ENCODE measurements at places on chromosomes 7 and 10.

GRCh38 chr10:132715776-132716680 is 69.9 kb downstream of the NKX6-2 start:
- no peak for DNase-seq

- no peak for DNase-seq
Measured at GRCh38 chr10:82691211-82691610, 816.2 kb downstream of the NRG3 start.

DNA sequence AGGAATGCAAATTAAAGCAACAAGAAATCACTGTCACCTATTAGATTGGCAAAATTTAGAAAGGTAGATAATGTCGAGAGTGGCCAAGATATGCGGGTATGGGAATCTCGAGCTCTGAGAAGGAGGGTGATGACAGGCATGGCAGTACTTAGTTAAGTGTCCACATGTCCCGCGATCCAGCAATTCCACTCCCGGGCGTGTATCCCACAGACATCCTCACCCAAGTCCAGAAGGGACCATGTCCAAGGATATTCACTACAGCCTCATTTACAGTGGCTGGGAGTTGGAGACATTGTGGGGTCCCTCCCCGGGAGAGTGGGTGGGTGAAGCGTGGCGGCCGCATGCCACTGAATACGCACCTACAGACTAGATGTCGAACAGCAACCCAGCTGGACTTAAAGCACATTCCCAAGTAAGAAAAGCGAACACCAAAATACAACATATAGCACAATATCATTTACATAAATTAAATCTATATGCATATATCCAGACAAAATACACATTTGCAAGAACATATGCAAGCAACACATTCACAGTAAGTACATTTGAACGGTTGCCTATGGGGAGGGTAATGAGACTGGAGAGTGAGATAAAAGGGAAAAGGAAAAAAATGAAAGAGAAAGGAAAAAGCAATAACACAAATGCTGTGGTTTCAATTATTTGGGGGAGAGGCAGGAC is 9.9 kb downstream of the KCNH2 start:
- DNase-seq = no peak

- no peak for DNase-seq
Measured at GRCh38 chr10:49384268-49384953, 11.5 kb downstream of the DRGX start.

GRCh38 chr7:47253650-47254080 is 328.2 kb downstream of the TNS3 start:
- DNase-seq = no peak

GRCh38 chr7:1473864-1474512 is 14.7 kb upstream of the MICALL2 start:
- peak; percentile 85 for DNase-seq

- no peak for DNase-seq
Measured at GRCh38 chr7:80883154-80884025, 35.5 kb downstream of the SEMA3C start.

GRCh38 chr10:51156926-51157325 is 82.6 kb downstream of the PRKG1 start:
- no peak for DNase-seq

DNA sequence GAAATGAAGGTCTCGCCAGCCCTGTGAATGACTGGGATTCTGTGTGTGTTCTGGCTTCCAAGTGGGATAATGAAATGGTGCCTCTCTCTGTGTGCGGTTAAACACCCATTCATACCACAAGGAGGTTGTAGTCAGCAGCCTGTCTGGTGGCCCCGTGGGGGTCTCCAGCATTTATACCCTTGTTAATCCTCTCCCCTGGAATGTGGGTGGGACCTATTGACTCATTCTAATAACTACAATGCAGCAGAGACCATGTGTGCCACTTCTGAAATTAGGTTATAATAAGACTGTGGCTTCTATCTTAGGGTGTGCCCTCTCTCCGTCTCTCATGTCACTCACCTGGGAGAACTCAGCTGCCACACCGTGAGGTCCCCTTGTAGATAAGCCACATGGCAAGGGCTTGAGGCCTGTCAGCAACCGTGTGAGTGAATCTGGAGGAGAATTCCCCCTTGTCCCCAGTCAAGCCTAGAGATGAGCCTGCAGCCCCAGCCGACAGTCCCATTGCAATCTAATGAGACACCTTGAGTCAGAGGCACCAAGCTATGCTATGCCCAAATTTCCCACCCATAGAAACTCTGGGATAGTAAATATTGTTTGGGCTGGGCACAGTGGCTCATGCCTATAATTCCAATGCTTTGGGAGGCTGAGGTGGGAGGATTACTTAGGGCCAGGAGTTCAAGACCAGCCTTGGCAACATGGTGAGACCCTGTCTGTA is 106.8 kb downstream of the GALNT17 start:
- DNase-seq = no peak

DNA sequence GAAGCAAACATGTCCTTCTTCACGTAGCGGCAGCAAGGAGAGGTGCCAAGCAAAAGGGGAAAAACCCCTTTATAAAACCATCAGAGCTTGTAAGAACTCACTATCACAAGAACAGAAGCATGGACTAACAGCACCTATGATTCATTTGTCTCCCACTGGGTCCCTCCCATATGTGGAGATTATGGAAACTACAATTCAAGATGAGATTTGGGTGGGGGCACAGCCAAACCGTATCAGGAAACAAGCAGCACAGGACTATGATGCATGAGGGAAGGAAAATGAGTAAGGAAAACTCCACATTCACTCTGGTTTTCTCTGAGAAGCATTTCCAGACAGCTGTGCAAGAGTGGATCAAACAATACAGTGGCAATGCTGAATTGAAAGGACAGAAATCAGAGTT is 81.6 kb downstream of the RSU1 start:
- DNase-seq = no peak

GRCh38 chr10:78306358-78306757 is 272.7 kb downstream of the RPS24 start:
- no peak for DNase-seq

DNA sequence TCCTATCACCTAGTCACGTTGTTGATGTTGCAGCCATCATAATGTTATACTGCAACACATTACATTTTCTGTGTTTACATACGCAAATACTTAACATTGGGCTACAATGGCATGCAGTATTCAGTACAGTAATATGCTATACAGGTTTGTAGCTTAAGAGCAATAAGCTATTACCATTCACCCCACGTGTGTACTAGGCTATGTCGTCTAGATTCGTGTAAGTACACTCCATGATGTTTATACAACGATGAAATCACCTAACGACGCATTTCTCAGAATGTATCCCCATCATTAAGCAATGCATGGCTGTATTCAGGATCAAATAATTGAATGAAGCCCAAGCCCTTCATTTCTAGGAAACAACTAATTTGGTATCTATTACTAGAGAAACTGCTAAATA is 43.4 kb upstream of the C1GALT1 start:
- DNase-seq = no peak

GRCh38 chr7:50664937-50665336 is 99.7 kb upstream of the DDC start:
- no peak for DNase-seq

DNA sequence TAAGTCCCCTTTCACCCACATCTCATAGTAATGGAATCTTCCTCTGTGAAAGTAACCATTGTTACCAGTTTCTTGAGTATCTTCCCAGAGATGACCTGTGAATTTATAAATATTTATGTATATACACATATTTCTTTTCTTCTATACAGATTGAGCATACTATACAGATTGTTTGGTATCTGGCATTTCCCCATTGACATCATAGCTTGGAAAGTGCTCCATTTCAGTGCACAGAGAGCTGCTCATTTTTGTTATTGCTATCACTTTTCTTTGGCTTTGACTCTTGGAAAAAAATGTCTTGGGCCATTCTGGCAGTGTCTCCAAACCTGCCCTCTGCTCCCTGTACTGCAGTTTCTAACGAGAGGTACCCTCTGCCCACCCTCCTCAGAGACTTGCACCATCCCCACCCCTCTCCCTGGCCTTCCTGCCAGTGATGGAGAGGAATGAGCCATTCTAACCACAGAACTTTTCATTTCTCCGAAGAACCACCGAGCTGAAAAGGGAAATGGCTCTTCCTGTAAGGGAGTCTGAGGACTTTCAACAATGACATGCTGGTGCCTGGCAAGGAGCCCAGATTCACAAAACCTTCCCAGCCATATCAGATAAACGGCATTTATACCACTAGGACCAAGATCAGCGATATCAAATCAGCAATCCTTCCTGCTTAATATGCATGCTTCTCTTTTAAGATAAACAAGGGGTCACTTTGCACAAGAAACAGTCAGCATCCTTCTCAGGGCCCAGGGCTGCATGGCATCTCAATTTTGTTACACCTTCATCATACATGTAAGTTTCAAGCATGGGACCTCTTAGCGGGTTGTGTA is 19.7 kb upstream of the CCSER2 start:
- no peak for DNase-seq

DNA sequence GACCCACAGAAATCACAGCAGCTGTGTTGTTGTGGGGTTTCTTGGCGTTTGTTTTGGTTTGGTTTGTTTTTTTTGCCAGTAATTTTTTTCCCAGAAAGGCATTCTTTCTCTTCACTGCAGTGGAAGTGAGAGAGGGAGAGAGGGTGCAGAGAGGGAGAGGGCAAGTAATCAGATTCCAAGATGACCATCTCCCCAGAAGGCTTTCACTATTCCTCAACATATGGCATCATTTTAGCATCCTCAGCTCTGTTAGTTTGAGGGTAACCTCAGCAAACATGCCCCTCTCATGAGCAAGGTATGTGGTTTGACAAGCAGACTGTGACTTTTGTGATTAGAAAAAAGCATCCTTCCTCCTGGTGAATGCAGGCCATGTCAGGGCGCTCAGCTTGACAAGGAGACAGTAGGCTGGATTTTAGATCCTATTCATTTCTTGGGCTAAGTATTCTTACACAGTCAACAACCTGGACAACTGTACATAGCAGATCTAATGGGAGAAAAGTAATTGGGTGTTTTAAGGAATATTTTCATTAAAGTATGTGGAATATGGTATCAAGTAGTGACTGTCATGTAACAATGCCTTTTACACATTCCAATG is 86.3 kb upstream of the PIK3CG start:
- DNase-seq = no peak

DNA sequence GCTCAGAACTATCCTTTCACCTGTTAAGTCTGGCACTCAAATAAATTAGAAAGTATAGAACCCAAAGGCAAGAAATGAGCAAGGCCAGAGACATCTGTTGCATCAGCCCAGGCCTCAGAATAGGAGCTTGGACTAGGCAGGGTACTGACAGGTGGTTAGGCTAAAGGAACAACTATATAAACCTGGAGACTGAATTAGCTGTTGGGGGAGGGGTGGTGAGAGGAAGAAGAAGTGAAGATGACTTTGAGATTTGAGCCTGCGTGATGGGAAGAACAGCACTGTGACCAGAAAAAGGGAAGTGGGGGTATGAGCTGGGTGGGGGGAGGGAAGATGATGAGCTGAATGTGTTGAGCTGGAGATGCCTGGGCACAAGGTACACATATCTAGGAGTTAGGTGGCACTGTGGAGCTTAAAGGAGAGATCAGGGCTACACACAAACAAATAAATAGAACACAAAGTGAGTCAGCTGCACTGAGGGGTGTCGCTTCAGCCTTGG is 244.7 kb downstream of the PTEN start:
- no peak for DNase-seq

DNA sequence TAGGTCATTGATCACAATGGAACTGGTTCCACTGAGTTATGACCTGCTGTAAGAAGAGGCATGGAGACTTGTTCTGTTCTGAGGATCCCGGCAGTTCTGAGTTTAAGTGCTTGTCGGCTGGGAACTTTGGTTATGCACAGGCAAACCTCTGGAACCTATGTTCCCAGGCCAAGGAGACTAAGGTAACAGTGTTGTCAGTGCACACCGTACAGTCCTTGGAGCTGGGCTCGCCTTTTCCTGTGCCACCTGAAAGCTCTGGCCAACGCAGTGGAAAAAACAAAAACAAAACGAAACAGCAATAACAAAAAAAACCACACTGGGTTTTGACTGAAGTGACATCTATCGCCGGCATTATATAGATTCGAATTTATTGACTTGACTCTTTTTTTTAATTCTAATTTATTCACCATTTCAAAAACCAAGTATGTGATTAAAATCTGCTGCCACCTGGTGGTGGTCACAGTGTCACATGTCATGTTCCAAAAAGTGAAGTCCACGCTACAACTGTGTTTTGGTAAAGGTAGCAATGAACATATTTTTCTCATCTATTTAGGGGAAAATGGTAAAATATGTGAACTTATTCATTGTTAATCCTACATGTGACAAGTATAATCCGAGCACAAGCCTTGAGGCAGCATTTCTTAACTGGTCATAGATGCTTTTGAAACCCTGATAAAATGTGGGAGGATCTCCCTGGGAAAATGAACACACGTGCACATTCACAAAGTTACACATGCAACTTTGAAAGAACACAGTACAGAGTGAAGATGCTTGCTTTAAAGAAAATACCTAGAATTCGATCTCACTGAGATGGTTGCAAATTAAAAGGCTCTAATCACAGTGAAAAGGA is 113.8 kb upstream of the PPP2R2D start:
- peak; percentile 23 for DNase-seq

DNA sequence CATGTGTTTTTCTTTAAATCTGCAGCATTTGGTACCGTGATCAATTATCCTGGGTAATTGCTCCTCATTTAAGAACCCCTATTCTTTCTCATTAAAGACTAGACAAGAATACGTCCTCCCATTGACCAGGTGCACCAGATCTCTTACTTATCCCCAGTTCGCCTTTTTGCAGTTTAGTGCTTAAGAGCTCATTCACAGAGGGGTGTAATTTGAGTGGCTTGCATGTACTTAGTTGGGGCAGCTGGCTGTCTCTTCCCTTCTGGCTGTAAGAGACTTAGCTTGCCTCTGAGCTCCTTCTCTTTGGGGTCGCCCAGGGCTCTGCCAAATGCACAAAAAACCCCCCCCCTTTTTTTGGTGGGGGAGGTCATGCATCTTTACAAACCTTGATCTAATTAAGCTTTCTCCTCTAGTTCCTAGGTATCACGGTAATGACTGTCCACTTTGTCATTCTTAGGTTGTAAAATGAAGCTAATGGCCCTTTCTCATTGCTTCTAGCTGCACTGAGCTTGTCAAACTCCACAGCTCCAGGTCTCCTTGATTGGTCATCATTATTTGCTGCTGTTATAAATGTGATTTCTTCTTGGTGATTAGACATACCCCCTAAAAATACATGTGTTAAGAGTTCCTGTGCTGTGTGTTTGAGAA is 26.3 kb downstream of the GAD2 start:
- no peak for DNase-seq

- no peak for DNase-seq
Measured at GRCh38 chr10:49307921-49308320, 9.0 kb downstream of the C10orf71 start.

GRCh38 chr10:61902445-61903220 is 1.1 kb downstream of the ARID5B start:
- DNase-seq = peak; percentile 52

GRCh38 chr10:34254596-34254995 is 560.5 kb downstream of the PARD3 start:
- no peak for DNase-seq

GRCh38 chr10:71300555-71301370 is 18.3 kb upstream of the SLC29A3 start:
- no peak for DNase-seq

GRCh38 chr7:102220960-102221800 is 65.5 kb upstream of the SH2B2 start:
- no peak for DNase-seq

- no peak for DNase-seq
Measured at GRCh38 chr10:15237351-15237750, 68.9 kb upstream of the NMT2 start.

Measured in activated T-cell treated with anti-CD3 and anti-CD28 coated beads for 1 hour (primary cell).